ENCODE measurements at places on chromosomes 5 and 9.

DNA sequence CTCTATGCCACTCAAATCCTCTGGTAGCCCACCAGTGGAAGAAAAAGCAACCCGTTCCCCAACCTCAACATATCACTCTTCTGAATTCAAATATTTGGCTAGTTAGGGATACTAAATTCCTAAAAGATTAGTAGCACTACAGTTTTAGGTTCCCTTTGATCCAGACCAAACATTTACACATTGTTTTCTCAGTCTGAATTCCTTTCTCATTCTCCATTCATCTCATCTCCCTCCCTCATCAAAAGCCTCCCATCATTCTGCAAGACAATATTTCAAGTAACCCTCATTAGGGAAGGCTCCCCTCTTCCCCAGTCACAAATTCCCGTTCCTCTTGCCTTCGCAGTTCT is 26.3 kb downstream of the ADAM19 start:
- DNase-seq, result no peak

DNA sequence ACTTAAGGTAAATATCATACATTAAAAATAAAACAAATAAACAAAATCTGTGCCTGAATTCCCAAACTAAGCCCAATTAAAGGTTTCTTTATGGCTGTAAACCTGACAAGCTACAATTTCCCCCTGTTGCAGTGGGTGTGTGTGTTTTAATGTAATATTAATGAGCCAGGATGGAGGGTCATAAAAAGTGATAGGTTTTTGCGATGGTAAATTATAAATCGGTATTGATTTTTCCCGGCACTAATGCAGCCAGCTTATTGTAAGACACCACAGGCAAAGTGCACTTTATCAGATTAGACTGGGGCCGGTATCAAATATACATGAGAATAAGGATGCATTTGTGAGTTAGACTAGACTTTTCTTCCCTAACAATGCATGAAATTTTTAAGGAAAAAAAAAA is 120.4 kb downstream of the EBF1 start:
- DNase-seq, result no peak

GRCh38 chr9:89748831-89749499 is 144.2 kb downstream of the GADD45G start:
- DNase-seq, result no peak

DNA sequence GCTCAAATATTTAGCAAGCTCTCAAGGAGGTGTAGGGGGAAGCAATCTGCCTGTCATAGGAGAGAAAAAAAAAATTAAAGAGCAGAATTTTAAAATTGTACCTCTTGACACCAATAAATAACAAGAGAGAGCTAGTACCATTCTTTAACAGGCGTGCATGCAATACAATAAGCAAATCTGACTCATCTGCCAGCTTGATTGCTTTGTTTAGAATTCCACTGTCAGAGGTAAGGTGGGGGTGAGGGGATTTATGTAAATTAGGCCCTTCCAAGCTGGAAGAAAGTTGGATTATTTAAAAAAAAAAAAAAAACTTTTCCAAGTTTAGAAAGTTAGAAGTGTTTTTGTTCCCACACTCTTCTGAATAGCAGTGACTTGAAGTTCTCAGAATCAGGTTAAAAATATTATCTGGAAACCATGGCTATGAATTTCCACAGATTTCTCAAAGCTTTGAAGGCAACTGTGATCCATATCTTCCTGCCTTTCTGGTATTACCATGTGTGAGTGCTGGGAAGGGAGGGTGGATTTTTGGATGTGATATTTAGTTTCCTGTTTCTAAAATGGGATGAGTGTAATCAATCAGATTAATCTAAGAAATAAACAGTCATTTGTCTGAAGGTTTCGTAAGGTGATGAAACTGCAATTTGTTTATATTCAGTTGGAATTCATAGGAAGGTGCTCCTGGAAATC is 477.5 kb downstream of the TLE4 start:
- DNase-seq, result no peak

DNA sequence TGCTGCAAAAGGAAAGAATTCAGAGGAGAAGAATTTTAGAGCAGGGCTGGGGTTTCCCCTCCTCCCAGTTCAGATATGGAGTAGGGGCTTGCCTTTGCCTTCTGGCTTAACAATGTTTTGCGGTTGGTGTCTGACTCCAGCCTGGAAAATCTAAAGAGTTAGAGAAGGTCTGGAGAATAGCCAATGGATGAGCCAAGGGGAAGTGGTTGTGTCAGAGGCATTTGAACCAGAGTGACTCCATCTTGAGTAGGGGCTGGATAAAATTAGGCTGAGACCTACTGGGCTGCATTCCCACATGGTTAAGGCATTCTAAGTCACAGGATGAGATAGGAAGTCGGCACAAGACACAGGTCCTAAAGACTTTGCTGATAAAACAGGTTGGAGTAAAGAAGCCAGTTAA is 133.7 kb downstream of the DIRAS2 start:
- DNase-seq, result no peak

DNA sequence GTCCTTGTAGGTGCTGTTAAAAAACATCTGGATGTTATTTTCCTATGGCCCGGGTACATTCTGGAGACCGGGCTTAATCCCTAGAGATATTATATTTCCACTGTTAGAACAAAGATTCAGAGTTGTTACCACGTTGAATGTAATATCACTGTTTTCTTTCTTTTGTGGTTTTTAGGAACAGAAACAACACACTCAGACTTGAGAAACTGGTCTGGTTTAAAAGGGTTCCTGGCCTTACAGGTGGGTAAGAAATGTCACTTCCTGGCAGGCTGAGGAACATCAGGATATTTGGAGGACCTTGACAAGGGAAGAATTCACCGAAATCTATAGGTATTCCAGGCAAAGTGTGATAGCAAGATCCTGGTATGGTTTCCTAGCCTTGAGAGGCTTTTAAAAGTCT is 10.3 kb upstream of the ANXA2R start:
- no peak for DNase-seq

DNA sequence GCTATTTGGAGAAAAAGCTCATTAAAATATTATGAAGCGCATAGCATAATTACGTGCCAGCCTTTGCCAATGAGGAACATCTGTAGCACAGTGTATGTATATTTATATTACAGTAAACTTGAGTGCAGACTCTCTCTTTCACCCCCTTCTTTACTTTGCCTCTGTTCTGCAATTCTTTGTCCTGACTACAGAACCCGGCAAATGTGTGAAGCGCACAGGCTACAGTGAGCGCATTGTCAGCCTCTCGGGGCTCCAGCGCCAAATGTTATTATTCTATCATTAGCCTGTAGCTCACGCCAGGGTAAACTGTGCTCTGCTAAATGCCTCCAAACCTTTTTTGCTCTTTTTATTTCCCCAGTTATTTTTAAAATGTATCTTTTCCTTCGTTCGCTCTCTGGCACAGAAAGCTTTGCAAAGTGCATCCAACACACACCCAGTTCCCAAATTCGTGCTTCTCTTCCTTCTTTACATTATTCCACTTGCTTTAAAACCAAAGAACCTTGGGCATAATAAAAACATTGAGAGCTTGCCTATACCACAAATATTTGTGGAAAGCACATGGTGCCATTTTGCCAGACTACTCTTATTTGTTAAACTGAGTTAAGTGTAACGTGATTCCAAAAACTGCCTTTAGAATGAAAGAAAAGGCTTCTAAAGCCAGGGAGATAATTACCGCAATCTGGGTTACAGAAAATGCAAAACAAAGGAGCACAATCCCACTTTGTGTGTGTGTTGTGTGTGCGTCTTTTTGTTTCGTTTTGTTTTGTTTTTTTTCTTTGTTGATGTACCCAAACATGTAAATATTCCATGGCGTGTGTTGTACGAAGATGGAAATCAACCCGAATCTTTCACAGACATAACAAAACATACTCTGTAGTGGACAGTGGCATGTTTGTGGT is 164.1 kb upstream of the MPDZ start:
- DNase-seq, result no peak

- DNase-seq, result no peak
Observed at GRCh38 chr5:61587125-61587524, 255.1 kb downstream of the ZSWIM6 start.

GRCh38 chr5:86374611-86375010 is 243.1 kb upstream of the COX7C start:
- no peak for DNase-seq

DNA sequence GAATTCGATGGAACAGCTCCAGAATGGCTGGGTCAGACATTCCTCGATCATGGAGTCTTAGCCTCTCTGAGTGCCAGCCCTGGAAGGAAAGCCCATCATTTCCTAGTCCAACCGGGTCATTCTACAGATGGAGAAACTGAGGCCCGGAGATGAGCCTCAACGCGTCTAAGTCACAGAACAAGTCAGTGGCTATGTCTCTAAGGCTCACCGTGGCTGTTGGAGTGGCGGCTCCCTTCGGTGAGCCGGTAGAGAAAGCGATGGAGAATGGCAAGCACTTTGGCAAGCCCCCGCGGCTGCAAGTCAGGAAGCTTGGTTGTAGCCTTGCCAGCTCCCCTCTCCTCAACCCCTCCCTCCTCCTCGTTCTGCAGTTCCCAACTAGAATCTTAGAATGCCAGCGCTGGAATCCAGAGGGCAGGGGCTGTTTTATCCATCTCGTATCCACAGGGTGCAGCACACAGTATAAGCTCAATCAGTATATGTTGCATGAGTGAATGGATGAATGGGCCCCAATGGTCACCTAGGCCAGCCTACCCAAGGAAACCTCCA is 438 bp upstream of the ARSI start:
- no peak for DNase-seq

- DNase-seq, result peak; percentile 84
Observed at GRCh38 chr5:143355710-143356109, 47.8 kb downstream of the NR3C1 start.

DNA sequence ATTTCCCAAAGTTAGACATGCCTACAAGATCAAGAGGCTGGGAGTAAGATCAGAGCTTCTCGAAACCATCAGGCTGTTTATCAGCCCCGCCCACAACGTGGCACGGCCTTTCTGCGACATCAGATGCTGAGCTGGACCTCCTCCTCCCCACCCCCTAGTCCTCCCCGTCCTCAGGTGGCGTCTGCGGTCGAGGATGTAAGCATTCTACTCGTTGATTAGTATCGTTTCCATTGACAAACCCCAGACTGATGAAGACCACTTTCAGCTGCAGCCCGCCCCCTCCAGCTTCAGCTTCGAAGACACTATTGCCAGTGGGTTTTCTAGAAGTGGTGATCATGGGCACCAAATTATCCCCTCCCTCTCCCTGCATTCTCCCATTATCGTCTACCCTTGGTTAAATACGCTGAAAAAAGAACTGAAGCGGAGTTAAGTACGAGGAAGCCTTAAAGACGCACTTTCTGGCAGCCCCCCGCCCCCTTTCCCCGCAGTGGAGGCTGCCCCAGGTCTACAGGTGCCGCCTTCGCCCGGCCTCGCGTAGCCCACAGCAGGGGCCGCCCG is 1.1 kb downstream of the PPIC start:
- peak; percentile 68 for DNase-seq

- no peak for DNase-seq
Observed at GRCh38 chr9:126375386-126375785, 48.8 kb downstream of the MVB12B start.

GRCh38 chr5:170132976-170133448 is 27.3 kb downstream of the FOXI1 start:
- no peak for DNase-seq

DNA sequence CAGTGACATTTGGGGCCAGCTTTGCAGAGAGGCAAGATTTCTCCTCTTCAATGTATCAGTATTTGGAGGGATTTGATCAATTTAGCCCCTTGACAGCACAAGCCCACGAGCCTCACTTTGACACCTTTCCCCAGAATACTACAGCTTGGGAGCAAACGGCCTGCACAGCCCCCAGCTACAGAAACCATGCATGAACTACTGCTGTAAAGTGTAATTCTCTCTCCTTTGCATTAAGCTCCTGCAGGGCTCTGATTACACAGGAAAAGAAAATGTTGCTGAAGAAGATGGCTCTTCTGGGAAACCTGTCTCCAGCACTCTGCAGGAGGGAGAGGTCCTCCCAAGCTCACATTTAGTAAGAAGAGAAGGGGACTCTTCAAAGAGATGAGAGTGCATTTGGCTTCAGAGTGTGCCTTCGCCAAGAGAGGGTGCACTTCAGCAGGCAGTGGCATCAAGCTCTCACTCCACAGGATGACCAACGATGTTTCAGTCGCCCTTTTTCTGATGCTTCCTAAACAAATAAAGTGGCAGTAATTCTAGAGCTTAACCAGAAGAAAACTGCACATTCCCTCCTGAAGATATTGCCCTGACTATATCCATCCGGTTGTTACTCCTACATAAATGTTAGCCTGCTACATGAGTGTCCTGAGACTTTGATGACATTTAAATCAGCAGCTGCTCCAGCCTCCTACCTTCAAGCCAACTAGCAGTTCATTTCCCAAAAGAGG is 272.2 kb downstream of the AUH start:
- DNase-seq, result no peak

GRCh38 chr5:72654231-72654630 is 147.0 kb upstream of the ZNF366 start:
- DNase-seq, result no peak
